NCI-H226 (cell line): ENCODE measurements at places on chromosomes 5 and 9.

DNA sequence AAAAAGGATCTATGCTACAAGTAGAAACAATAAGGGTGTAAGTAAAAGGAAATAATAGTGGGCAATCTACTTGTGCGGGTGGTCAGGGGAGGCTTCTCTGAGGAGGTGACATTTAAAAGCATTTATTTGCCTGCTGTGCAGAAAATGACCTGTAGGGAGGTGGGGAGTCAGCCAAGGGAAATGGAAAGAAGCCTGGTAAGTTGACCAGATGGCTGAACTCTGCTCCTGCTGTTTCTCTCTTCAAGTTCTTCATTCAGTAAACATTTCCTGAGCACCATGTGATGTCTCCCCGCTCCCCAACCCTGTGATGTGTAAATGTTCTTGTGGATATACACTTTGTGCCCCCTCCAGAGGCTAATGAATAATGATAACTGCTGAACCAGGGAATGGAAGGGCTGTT, 9.9 kb upstream of the SPIN1 start:
- no peak for DNase-seq

DNA sequence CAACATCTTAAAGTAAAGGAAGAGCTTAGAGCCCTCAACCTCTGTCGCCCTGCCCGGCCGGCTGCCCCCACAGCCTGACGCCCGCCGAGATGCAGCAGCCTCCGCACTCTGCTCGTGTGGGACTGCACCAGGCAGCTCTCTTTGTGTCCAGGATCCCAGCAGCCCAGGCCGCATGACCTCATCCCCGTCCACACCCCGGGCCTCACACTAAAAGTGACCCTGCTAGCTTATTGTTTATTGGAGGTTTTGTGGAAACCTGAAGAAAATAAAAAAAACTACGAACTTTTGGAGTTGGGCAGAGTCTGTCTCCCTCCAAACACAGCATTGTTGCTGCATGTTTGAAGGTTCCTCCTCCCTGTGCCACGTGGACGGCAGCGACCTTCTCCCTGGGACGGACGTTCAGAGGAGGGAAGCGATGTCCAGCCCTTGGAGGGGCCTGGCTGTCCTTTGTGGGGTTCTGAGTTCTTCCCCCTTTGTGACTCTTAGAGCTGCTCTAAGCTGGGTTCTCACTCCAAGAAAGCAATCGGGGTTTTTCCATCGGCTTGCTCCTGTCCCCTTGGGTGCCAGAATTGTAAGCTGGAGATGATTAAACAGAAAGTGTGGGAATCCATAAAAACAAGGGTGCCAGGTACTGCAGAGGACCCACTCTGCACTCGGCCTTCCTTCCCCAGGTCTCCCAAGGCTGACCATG, 103.5 kb upstream of the COL5A1 start:
- DNase-seq: no peak

- DNase-seq: no peak
These were observed 154.3 kb upstream of the PPP1R2B start for GRCh38 chr5:156695774-156696173.

DNA sequence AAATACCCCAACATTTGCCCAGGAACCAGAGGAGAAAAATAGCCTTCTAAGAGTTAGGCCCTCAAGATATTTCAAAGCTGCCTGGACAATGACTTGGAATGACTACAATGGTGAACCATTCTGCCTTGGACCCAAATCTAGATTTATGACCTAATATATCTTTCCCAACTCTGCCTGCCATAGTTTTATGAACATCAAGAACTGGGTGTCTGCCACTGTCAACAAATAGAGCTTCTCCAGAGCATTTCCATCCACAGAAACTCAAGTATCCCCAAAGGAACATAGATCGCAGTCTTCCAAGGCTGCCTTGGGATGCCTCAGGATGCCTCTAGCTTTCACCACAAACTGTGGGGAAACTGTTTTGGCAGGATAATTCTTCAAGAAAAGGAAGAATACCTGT, 48.2 kb upstream of the NFIB start:
- no peak for DNase-seq

GRCh38 chr9:134469041-134469875, 143.0 kb downstream of the RXRA start:
- peak; percentile 6 for DNase-seq

DNA sequence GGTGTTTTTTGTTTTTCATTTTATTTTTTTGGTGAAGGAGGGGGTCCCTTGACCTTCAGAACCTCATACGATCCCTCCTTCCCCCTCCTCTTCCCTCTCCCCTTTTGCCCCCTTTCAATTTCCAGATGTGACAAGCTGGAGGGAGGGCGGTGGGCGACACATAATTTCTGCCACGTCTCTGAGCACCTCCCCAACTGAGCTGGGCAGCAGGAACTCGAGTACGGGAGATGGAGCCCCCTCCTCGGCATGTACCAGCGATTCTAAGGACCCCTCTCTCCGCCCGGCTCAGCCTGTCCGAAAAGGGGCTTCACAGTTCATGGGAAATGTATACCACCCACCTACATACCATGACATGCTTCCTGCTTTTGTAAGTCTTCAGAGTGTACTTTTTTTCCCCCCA, 52.4 kb downstream of the PRRC2B start:
- no peak for DNase-seq

GRCh38 chr5:95996904-95997723, 35.5 kb upstream of the ELL2 start:
- no peak for DNase-seq

GRCh38 chr5:1161833-1162229, 39.6 kb upstream of the SLC6A19 start:
- no peak for DNase-seq

- no peak for DNase-seq
These were observed 100.8 kb upstream of the DHFR start for GRCh38 chr5:80755626-80756025.

DNA sequence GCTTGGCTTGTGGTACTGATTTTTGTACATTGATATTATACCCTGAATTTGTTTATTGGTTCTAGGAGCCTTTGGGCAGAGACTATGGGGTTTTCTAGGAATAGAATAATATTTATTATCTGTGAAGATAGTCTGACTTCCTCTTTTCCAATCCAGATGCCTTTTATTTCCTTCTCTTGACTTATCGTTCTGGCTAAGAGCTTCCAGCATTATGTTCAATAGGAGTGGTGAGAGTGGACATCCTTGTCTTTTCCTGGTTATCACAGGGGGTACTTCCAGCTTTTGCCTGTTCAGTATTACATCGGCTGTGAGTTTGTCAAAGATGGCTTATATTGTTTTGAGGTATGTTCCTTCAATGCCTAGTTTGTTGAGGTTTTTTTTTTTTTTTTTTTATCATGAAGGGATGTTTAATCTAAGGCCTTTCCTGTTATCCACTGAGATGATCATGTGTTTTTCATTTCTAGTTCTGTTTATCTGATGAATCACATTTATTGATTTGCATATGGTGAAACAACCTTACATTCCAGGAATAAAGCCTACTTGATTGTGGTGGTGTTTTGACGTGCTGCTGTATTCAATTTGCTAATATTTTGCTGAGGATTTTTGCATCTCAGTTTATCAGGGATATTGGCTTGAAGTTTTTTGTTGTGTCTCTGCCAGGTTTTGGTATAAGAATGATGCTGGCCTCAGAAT, 77.5 kb downstream of the CERT1 start:
- DNase-seq: no peak

GRCh38 chr9:135170535-135170934, 83.1 kb downstream of the OLFM1 start:
- no peak for DNase-seq

DNA sequence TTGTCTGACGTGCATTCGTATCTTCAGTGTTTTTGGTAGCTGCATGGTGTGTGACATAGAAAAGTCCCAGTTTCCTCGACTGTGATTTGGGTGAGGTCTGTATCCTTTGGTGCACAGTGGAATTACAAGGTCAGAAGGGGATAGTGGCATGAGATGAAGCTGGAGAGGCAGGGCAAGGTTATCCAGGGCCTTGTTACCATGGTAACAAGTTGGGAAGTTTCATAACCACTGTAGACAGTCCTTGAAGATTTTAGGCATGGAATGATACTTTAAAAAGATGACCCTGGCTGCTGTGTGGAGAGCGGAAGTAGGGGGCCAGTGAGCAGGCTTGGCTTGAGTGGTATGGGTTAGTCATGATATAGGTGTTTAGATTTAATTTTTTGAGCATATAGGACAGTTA, 11.9 kb downstream of the EHMT1 start:
- no peak for DNase-seq

DNA sequence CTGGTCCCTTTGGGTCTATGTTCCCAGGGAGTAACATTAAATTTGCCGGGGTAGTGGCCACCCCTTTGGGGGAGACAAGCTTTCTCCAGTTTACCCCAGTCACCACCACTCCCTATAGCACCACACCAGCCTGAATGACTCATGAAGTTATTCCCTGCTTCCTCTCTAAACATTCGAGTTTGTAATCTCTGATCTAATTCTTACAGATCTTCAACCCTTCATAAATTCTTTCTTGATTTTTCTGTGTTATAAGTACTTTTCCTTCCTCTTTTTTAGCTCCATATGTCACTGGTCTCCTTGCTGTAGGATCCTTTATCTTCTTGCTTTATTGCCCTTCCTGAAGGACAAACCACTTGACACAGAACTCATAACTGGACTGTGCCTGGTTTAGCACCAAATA, 55.6 kb downstream of the GNA14 start:
- no peak for DNase-seq

GRCh38 chr9:19137282-19137681, 10.0 kb upstream of the PLIN2 start:
- DNase-seq: peak; percentile 57

GRCh38 chr5:78550891-78551290, 97.7 kb downstream of the LHFPL2 start:
- DNase-seq: peak; percentile 43

- DNase-seq: no peak
These were observed 11.9 kb upstream of the LPCAT1 start for GRCh38 chr5:1535646-1536045.

DNA sequence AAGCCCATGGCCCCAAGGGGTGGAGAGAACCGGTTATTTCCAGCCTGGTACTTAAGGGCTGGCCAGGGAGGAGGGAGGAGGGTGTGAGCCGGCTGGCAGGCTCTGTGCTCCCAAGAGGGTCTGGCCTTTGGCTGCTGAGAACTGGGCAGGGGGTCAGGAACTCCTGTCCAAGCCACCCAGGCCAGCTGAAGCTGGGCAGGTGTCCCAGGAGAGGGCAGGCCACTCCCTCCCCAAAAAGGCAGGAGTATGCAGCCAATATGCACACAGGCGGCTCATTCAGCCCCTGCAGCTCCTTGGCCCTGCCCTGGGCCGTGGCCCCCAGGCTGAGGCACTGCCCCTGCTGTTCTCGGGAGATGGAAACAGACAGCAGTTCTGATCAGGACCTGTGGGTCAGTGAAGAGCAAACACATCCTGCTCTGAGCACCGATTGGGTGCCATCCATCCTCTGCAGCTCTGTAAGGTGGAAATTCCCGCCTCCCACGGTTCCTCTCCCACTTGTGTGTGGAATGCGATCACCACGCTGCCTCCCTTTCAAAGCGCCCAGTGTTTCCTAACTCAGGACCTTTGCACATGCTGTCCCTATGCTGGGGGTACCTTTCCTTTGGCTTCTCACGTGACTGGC, 17.1 kb upstream of the KIF12 start:
- peak; percentile 10 for DNase-seq

GRCh38 chr5:175542232-175542965, 64.0 kb downstream of the SFXN1 start:
- no peak for DNase-seq

DNA sequence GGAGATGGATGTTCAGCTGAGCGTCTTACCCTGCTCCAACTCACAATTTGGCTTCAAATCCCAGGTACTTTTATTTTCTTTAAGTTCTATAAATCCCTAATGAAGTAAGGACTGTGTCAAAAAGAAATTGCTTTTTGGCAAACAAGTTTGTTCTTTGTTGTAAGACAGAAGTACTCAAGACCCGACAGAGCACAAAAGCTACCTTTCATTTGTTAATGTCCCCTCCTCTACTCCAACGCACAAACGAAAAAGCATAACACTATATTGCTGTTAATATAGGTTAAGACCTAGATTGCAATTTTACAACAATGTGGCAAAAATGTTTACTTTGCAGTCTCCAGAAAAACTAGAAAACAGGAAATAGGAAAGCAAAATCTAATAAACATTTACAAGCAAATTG, 595.4 kb upstream of the DMAC1 start:
- DNase-seq: no peak

DNA sequence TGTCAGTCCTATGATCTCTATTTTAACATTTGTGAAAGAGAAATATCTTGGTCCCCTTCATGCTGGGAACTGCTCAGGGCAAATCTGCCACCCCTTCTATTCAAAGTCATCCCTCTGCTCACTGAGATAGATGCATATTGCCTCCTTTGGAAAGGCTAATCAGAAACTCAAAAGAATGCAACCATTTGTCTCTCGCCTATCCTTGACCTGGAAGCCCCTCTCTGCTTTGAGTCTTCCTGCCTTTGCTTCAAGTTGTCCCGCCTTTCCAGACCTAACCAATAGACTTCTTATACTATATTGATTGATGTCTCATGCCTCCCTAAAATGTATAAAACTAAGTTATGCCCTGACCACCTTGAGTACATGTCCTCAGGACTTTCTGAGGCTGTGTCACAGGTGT, 97.0 kb downstream of the PSAT1 start:
- DNase-seq: no peak

DNA sequence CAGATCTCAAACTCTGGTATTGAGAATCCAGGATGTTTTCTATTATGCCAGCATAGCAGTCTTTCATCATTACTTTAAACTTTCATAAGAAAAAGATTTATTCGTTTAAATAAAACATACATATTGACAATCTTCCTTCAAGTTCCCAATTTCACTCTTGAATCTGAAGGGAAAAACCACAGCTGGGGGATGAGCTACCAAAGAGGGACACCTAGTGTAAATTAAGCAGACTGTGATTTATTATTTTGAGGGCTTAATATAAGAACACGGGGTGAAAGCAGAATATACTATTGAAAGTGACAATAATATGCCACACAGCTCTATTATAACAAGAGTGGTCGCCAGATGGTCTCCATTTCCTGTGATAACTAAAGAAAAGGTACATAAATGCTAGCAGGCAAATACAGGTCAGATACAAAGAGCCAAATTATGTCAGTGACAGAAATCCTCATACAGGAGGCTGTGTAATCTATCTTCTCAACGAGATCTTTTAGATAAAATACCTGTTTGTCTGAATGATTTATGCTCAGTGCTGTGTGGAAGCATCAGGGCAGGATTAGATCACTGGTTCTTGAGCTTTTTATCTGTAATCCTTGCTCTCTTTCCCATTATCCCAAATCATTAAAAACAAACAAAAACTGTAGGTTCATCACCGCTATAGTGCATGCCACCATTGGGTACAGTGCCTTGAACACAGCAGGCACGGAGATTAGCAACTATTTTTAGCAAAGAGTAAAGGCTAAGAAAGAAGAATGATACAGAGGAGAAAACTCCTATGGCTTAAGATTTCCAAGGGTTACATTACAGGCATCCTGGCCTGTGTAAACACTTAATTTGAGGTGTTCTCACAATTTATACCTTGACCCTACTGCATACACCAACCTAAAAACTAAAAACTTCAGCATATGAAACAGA, 116.6 kb downstream of the DROSHA start:
- no peak for DNase-seq
